Hematopoietic multipotent progenitor cell (in vitro differentiated cells): ENCODE measurements at places on chromosomes 12 and 14.

DNA sequence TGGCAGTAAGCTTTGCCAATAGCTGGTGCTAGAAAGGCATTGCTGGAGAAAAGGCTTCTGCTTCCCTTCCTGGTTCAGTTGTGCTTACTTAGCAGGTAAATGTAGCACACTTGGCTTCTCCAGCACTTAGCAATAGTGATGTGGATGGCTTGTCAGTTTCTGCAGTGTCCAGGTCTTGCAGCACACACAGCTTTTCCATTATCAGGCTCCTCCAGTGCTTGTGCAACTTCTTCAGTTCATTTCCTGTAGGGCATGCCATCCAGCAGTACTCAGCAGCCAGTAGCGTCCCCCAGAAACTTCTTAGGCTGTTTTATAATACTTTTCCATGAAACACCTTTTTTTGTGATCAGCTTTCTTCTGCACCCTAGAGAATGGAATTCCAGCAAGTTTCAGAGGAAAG is 154.6 kb downstream of the SLC6A15 start:
- DNase-seq, result no peak

DNA sequence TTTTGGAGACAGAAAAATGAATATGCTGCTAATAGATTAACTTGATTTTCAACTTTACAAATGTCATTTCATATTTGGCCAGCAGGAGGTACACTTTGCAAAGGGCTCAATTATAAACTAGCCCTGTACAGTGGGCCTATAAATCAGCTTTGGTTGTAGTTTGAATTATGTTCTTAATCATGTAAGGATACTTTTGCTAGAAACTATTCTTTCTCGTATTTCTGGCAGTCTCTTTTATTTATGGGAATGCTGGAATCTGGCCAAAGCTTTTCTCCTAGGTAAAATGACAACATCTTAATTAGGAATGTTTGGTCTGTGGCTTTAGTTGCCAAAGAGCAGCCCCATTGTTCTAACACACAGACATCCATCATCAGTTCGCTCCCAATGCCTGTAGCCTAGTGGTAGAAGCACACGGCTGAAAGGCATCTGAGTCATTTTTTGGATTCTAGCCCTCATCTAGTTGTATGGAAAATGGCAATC is 1322.3 kb upstream of the SEL1L start:
- no peak for DNase-seq

GRCh38 chr12:124680863-124681778 is 113.7 kb upstream of the NCOR2 start:
- no peak for DNase-seq

DNA sequence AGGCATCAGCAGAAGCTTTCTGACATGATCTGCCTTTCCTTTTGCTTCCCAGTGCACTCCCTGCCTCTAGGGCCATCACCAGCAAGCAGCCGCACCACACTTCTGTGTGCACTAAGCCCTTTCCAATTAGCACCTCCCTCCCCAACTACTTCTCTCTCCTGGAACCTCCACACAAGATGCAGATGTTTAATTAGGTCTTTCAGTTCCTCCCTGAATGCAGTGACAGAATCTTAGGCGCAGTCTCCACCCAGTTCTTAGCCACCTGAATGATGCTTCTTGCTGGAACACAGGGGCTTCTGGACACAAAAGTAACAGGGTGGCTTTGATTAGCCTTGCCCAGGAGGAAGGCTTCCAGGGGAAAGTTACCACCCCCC is 32.9 kb downstream of the NIN start:
- DNase-seq, result no peak

DNA sequence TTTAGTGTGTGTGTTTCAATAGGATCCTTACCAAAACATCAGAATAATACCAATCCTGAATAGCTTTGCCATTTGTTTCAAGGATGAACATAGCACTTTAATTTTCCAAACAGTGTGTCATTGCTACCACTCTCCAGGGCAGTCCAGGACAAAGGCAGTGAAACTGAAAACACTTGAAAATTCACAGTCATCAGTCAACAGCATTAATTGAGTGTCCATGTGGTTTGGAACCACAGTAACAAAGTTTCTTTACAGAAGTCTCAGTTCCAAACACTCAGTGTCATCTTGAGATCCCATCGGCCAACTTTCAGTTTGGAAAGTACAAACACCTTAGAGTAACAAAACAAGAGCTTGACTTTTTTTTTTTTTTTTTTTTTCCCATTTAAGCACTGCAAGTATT is 228.4 kb upstream of the SOX5 start:
- no peak for DNase-seq

DNA sequence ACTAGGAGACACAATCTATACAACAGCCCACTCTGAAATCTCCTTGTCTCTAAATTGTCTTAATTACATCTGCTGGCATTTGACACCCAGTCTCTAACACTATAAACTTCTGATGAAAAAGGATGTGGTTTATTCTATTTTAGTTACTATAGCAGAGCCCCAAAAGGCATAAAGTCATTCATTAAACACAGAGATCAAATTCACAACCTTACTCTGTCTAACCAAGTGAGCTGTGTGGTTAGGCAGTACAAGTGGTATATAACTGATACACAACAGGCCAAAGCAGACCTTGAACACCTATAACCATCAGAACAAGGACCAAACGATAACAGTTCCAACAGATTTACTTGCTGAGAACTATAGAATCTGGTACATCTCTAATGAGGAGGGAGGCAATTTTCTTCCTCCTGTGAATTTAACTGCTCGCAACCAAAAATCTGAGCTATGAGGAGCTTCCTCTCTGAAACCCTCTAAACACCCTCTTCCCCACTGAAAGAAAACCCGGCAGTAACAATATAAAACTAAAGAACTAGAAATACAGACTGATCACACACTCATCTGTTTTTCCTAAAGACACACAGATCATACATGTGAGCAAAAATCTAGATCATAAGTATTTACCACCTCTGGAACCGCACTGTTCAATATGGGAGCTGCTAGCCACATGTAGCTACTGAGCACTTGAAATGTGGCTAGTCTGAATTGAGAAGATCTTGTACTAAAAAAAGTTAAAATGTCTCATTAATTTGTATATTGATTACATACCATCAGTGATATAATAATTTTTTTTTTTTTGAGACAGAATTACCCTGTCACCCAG is 17.7 kb downstream of the SPPL3 start:
- DNase-seq, result no peak

- no peak for DNase-seq
These were observed 80.8 kb upstream of the BCL11B start for GRCh38 chr14:99352688-99353280.

GRCh38 chr12:131688131-131688844 is 22.6 kb upstream of the SFSWAP start:
- DNase-seq, result no peak

GRCh38 chr12:52523824-52524223 is 3.6 kb upstream of the KRT5 start:
- DNase-seq, result no peak
